ENCODE measurements at places on chromosomes 6 and 20. TPM values are rescaled to one million over a fixed set of nuclear protein-coding genes. Genes with fewer than 3 reads are reported as not detected.

GRCh38 chr6:125798734-125799508 lies 8.2 kb downstream of the NCOA7 start:
- no peak for DNase-seq

GRCh38 chr6:4174042-4174441 lies 38.7 kb upstream of the ECI2 start:
- DNase-seq: no peak

DNA sequence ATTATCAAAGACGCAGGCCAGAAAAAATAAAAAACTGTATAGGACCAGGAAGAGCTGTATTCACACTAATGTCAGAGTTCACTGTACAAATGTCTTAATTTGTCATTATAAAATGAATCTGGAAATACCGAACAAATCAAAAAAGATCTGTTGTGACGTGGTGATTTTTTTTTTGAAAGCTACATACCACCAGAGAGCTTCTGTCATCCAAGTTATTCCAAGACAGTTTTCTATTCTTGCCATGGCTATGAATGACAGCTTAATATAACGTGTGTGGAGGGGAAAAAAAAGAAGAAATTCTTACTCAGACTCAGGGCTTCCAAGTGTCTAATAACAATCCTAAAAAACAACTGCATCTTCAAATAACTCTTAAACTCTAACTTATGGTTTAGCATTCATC lies 328.8 kb upstream of the BTBD3 start:
- DNase-seq: no peak

- no peak for DNase-seq
These were observed 268.2 kb upstream of the SOX4 start for GRCh38 chr6:21325201-21325856.

PLEKHG1 gene
- total RNA-seq: 27.2 TPM

BHLHE23 gene
- total RNA-seq: 0.42 TPM

SLC17A1 gene
- not detected for total RNA-seq

SLCO4A1 gene
- 3.4 TPM for total RNA-seq

Measured in thymus (tissue), 14 donors.